ENCODE measurements at places on chromosomes 5 and 9. TPM values are rescaled to one million over a fixed set of nuclear protein-coding genes. Genes with fewer than 3 reads are reported as not detected.

Gene RNF180
- not detected for polyA plus RNA-seq

Gene APBA1
- polyA plus RNA-seq: not detected

Gene KCNN2
- not detected for polyA plus RNA-seq

Gene PIP5KL1
- 1.1 TPM for polyA plus RNA-seq

Gene LCNL1
- polyA plus RNA-seq: not detected

Gene DMRTA1
- polyA plus RNA-seq: not detected

Gene ACSL6
- 0.11 TPM for polyA plus RNA-seq

Gene CTSV
- not detected for polyA plus RNA-seq

Gene SEPTIN8
- polyA plus RNA-seq: 1.1 TPM

Gene PGM5
- not detected for polyA plus RNA-seq

Gene BRD9
- polyA plus RNA-seq: 19.3 TPM

Gene CSNK1G3
- 53.6 TPM for polyA plus RNA-seq

Gene FOXD4L3
- polyA plus RNA-seq: not detected

Gene SLC6A18
- polyA plus RNA-seq: not detected

Gene STKLD1
- polyA plus RNA-seq: 0.16 TPM

Gene ROR2
- polyA plus RNA-seq: not detected

Gene CACNA1B
- not detected for polyA plus RNA-seq

Gene ZNF454
- not detected for polyA plus RNA-seq

Gene MPDZ
- polyA plus RNA-seq: not detected

Gene MOCS2
- 34.0 TPM for polyA plus RNA-seq

Gene FBXW5
- 108 TPM for polyA plus RNA-seq

Gene PTPN3
- polyA plus RNA-seq: not detected

Gene STK32A
- not detected for polyA plus RNA-seq

Gene ANKRD31
- polyA plus RNA-seq: 0.10 TPM

Gene NSD1
- polyA plus RNA-seq: 68.5 TPM

Gene MARVELD2
- 2.5 TPM for polyA plus RNA-seq

Gene FGD3
- 86.1 TPM for polyA plus RNA-seq

Gene NEUROG1
- not detected for polyA plus RNA-seq

Gene NR2F1-AS1
- polyA plus RNA-seq: not detected

Gene STPG3
- not detected for polyA plus RNA-seq

Gene CDKN2B-AS1
- polyA plus RNA-seq: not detected

Gene ENTREP1
- not detected for polyA plus RNA-seq

Gene CTXN3
- polyA plus RNA-seq: not detected

Gene KIF4B
- polyA plus RNA-seq: not detected

Gene RASGRF2
- polyA plus RNA-seq: 0.46 TPM

Gene CTNND2
- polyA plus RNA-seq: not detected

Gene OBP2B
- not detected for polyA plus RNA-seq

Gene C5orf52
- not detected for polyA plus RNA-seq

Gene NUTM2F
- not detected for polyA plus RNA-seq

Gene SLC31A1
- polyA plus RNA-seq: 1.9 TPM

Gene CER1
- polyA plus RNA-seq: not detected

Gene ECSCR
- not detected for polyA plus RNA-seq
